Activated CD8-positive, alpha-beta T cell treated with anti-CD3 and anti-CD28 coated beads, Interleukin-2, amount 10 ng/mL, durations not matched to agents 7 days and 5 days (primary cell): ENCODE measurements at places on chromosomes 7 and 10. TPM values are rescaled to one million over a fixed set of nuclear protein-coding genes. Genes with fewer than 3 reads are reported as not detected.

RAMP3 gene
- total RNA-seq, result not detected

TMEM225B gene
- 1.2 TPM for total RNA-seq

GRCh38 chr7:144519925-144520324, 116.4 kb upstream of the NOBOX start:
- no peak for DNase-seq

FAM237B gene
- total RNA-seq, result not detected

- DNase-seq, result no peak
Measured at GRCh38 chr10:93245147-93245546, 171.5 kb downstream of the CYP26A1 start.

- no peak for DNase-seq
Measured at GRCh38 chr10:110516815-110517492, 19.2 kb downstream of the DUSP5 start.

GRCh38 chr10:20765066-20765465, 132.0 kb downstream of the NEBL start:
- DNase-seq, result no peak

DNA sequence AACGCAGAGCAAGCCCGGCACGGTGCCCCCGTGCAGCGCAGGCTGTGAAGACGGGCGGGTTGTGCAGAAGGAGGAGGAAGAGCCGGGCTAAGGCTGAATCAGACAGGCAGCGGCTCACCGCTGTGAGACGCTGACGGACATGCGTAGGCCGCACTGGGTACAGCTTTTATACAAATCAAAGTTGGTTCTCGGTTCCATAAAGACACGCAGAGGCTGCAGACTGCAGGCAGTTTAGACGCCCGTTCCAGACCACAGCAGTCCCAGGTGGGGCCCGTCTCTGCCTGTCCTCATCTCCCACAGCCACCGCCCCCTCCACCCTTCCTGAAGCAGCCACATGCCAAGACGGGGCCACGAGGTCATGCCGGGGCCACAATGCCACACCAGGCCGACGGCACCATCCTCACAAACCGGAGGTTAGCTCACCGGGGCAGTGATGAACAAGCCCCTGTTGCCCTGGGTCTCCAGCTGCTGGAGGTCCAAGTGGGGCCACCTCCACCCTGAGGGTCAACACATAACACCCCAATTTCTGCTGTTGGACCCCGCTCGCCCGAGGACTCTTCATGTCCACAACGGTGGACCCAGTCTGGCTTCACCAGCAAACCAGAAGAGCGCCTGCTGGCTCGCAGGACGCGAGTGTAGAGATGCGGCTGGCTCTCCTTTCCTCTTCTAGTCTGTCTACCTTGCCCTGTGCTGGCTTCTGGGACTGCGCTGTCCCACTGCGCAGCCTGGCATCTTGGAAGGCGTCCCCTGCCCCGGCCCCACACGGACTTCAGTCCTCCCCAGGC, 227.2 kb downstream of the ELFN1 start:
- DNase-seq, result no peak

DNA sequence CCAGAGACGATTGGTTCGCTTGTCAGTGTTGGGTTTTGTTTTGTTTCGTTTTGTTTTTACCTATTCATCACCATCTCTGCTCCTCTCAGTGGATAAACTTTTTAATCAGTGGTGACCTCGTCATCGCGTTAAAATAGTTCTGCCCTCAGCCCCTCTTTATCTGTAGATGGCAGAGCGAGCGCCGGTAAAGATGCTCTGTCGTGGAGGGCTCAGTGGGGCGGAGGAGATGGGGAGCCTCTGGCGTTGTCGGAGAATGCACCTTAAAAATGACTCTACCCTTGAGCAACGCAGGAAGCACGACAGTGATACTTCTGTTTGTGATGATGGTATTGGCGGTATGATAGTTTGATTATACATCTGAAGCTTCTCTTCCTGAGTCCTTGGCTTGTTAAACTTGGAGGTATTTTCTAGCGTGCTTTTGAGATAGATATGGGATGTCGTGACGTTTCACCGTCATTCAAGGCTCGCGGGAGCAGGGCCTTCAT, 554 bp downstream of the CSGALNACT2 start:
- DNase-seq, result peak; percentile 81

- no peak for DNase-seq
Measured at GRCh38 chr10:38038107-38038931, 27.8 kb downstream of the ZNF33A start.

- DNase-seq, result no peak
Measured at GRCh38 chr10:33483124-33483815, 148.8 kb upstream of the NRP1 start.

GRCh38 chr10:48271047-48271730, 3.3 kb downstream of the FRMPD2 start:
- no peak for DNase-seq

GRCh38 chr7:28592861-28593260, 180.5 kb downstream of the CREB5 start:
- DNase-seq, result no peak

GRCh38 chr7:1650363-1651030, 19.6 kb upstream of the ELFN1 start:
- no peak for DNase-seq

DNA sequence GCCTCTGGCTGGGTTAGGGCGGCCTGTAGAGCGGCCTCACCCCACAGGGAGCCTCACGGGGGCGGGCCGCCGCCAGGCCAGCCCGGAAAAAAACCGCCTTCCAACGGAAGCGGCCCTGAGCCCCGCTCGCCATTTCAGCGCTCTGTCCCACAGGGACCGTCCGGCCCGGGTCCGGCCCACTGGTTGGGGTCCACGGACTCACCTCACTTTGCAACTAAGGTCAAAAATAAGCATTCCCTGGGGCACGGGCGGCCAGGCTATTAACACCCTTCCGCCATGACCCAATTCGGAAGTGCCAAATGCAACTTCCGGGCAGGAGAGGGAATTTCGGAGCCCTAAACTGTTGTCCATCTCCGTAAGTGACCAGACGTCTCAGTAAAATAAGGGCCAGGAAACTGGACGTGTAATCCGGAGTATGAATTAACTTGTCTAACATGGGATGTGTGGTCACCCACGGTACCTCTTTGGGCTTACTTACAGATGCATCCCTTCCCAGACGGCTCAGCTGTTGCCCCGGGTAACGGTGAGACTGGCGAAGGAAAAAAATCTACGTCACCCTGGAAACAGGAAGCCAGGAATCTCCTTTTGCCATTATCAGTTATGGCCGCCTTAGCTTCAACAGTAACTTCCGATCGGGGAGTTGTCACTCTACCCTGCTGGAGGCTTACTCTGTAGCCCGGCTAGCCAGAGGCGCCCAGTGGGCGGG, at the start of gene BBIP1:
Gene BBIP1 (minus strand): TSS at position 538 of the 706 bp plus-strand sequence. CDS start 1,023 bp downstream, outside the sequence.
- DNase-seq, result no peak

GRCh38 chr7:26964156-26964808, 99.9 kb upstream of the SKAP2 start:
- no peak for DNase-seq

DNA sequence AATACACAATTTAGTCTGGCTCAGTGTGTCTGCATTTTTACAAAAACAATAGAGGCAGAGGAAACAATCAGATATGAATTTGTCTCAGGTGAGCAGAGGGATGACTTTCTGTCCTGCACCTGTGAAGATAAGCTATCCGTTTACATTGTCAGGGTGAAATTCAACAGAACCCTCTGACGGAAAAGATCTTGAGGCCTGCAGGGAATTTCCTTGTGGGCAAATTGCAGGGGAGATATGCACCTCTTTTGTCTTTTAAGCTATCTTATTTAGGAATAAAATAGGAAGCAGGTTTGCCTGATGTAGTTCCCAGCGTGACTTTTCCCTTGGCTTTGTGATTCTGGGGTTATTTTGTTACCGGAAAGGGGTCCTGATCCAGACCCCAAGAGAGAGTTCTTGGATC, 325.1 kb downstream of the GALNT17 start:
- no peak for DNase-seq

GRCh38 chr7:41994036-41994745, 242.8 kb downstream of the GLI3 start:
- no peak for DNase-seq

ABCB1 gene
- 2.8 TPM for total RNA-seq

CALCR gene
- not detected for total RNA-seq

VWC2 gene
- total RNA-seq, result not detected

GRCh38 chr7:73738220-73738611, 386 bp downstream of the ABHD11 start:
- peak; percentile 71 for DNase-seq

DNA sequence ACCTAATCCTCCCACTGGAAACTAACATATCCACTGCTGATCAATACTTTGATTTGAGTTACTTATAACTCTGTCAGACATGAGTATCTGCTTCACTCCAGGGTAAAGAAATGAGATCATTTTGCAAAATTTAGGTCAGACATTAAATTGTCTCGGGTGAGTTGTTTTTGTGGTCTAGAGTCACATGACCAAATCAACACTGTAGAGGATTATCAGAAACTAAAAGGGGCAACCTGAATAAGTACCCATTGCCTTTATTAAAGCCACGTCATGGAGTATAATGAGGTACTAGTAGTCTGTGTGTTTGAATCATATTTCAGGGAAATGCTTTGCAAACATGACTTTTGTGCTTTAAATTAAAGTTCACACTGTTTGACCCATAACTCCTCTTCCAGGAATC, 107.7 kb upstream of the ADO start:
- no peak for DNase-seq

LRRC18 gene
- total RNA-seq, result 0.16 TPM

DNA sequence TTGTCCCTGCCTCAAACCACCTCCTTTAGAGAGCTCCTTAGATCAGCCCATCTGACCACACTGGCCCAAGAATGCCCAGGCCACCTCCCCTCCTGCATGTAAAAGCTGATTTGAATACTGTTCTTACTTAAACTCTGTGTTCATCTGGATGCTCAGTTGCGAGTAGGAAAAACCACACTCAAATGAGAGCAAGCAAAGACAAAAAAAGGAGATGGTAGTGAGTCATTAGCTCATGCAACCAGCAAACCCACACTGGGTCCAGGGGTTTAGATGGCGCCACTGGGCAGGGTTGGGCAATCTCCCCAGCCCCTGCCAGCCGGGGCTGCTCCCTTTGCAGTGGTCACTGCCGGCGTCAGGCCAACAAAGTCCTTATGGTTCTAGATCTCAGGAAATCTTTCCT, 32.7 kb downstream of the TSPAN15 start:
- no peak for DNase-seq

GRCh38 chr10:1214882-1215540, 158.8 kb downstream of the WDR37 start:
- no peak for DNase-seq

- DNase-seq, result no peak
Measured at GRCh38 chr10:3727268-3727667, 57.7 kb downstream of the KLF6 start.

FFAR4 gene
- not detected for total RNA-seq

- no peak for DNase-seq
Measured at GRCh38 chr10:98636921-98637329, 190.2 kb upstream of the HPS1 start.

DNA sequence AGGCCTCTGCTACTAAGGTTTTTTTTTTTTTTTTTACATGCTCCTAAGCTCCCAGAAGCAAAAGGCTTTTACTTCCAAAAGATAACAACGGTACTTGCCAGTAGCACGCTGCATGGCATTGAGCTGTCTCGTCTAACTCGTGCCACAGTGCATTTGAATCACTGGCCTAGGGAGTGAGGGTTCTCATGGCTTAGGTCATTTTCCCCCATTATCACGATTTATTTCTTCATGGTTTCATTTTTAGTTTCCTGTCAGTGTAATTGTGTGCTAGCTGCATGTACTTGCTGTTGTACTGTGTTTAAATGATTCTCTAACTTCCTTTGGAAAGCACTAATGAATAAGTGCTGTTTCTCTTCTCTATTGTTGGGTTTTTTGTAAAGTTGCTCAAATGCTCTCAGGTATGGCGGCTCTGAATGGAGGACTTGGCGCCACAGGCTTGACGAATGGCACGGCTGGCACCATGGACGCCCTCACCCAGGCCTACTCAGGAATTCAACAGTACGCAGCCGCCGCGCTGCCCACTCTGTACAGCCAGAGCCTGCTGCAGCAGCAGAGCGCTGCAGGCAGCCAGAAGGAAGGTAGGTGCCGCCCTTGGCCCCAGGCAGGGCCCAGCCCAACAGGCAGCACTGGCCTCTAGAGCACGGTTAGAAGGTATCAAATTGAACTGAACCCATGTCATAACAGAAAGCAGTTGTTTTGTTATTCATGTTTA, 290.5 kb downstream of the USP6NL start:
- DNase-seq, result no peak

LAMB1 gene
- not detected for total RNA-seq

GRCh38 chr10:83991986-83992753, 147.1 kb upstream of the GHITM start:
- DNase-seq, result peak; percentile 22

PNLIPRP3 gene
- not detected for total RNA-seq

DNA sequence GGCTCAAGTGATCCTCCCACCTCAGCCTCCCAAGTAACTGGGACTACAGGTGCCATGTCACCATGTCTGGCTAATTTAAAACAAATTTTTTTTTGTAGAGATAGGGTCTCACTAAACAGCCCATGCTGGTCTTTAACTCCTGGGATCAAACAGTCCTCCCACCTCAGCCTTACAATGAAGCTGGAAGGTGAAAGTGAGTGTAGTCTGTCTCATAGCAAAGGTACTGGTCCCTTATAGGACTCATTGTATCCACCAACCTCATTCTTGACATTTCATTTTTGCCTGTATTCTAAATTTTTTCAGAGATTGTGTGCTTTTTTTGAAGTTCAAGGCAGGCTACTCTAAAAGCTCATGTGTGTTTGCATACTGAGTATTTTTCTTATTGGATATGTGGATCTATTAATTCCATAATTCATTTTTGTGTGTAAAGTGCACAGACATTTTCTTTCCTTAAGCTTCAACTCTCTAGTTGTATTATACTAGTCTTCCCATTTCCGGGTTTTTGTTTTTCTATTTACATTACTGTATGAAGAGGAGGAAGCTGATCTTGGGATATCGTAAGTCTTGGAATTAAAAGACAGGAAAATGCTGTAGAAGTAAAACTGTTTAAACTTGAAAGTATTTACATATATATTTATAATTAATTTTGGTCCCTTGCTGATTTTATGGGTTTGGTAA, 13.3 kb downstream of the KMT2E start:
- no peak for DNase-seq

DNA sequence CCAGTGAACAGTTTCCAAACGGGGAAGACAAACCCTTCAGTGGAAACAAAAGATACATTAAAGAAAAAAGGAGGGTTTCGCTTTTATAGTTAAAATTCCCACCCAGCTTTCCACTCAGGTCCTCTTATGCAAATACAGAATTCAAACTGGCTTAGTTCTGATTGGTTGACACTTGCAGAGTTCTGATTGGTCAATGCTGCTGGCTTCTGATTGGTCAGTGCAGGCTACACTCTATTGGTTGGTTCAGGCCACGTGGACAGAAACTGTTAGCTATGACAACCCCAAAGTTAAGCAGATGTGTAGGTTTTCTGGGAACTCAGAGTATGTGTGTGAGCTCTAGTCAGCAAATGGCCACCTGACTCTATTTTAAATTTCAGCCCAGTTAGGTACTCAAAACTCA, 80.0 kb downstream of the FBXL13 start:
- DNase-seq, result no peak

GRCh38 chr7:132161976-132162375, 414.3 kb downstream of the PLXNA4 start:
- DNase-seq, result no peak
